ENCODE measurements at places on chromosomes 5 and 9. TPM values are rescaled to one million over a fixed set of nuclear protein-coding genes. Genes with fewer than 3 reads are reported as not detected.

The PHYKPL gene
- total RNA-seq = 60.4 TPM

The S1PR3 gene
- total RNA-seq = 0.58 TPM

The PCDHB15 gene
- not detected for total RNA-seq

The PHPT1 gene
- 123 TPM for total RNA-seq

The ZNF483 gene
- total RNA-seq = 2.8 TPM

The CDH10 gene
- total RNA-seq = not detected

DNA sequence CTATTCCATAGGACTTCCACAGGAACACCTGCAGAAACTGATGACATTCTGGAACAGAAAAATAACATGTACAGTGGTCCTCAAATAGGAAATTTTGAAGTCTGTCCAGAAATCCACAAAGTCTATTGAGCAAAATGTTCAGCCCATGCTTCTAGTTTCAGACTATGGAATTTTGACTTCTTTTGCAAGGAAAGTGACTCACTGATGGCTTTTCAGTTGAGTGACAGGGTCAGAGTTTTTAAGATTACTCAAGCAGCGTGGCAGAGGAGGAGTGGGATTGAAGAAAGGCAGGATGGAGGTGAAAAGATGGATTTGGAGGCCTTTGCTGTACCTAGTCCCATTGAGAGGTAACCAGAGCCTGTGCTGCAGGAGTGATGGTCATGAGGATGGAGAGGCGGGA is 151.5 kb downstream of the GOLPH3 start:
- no peaks in the 10 kb centered on the region for H3K27me3 ChIP-seq
- DNase-seq = no peak
- H3K4me3 ChIP-seq = no peak overlapping the region
- no peaks in the 10 kb centered on the region for H3K36me3 ChIP-seq
- H3K27ac ChIP-seq = no peak overlapping the region

GRCh38 chr5:37738865-37739488 is 100.9 kb downstream of the GDNF start:
- H3K4me3 ChIP-seq = no peak overlapping the region
- DNase-seq = no peak
- no peak overlapping the region for H3K27ac ChIP-seq
- H3K4me1 ChIP-seq = peaks cover 17% of the 10 kb centered on the region
- H3K27me3 ChIP-seq = no peaks in the 10 kb centered on the region

DNA sequence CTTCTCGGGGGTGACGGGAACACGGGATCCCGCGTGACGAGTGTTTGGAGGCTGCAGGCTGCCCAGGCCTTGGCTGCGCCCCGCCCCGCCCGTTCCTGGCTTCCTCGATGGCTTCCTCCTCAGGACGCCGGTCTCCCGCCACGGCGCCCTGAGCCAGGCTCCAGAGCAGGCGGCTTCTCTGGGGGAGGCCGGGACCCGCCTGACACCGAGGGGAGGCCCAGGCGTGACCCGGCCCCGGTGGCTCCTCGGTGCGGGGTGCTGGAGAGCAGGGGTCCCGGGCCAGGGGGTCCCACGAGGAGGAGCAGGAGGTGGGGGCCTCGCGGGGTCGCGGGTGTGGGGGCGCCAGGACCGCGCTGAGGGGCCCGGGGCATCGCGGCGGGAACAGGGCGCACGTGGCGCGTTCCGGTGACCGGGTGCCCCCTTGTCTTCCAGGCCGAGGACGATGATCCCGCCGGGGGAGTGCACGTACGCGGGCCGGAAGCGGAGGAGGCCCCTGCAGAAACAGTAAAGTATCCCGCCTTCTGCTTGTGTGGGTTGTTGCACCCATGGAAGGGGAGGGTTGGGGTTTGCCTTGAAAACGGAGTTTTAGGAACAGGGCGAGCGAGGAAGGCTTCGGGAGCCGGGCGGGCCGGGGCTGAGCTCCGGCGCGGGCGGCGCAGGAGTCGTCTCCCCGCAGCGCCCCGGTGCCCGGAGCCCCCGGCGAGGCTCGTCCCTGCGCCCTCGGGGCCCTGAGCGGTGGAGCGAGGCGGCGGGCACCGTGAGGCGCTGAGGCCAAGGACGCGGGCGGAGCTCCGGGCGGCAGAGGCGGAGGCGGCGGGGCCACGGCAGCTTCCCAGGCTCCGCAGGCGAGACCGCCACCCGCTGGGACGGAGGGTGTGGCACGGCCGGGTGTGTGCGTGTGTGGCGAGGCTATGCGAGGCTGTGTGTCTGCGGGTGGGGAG is 22.2 kb downstream of the AHRR start:
- H3K36me3 ChIP-seq = peaks cover 24% of the 10 kb centered on the region
- DNase-seq = peak; percentile 67
- peaks cover 1% of the 10 kb centered on the region for H3K27me3 ChIP-seq
- H3K27ac ChIP-seq = peak overlapping the region; percentile 85
- peak overlapping the region; percentile 71 for H3K4me3 ChIP-seq

GRCh38 chr5:35869685-35870277 is 13.1 kb downstream of the IL7R start:
- peaks cover 82% of the 10 kb centered on the region for H3K4me1 ChIP-seq
- H3K4me3 ChIP-seq = no peak overlapping the region
- peak overlapping the region; percentile 71 for H3K27ac ChIP-seq
- no peaks in the 10 kb centered on the region for H3K27me3 ChIP-seq

GRCh38 chr5:172648013-172648381 is 6.9 kb downstream of the NEURL1B start:
- H3K27me3 ChIP-seq = peaks cover 7% of the 10 kb centered on the region
- no peak for DNase-seq
- H3K4me1 ChIP-seq = no peaks in the 10 kb centered on the region
- H3K27ac ChIP-seq = no peak overlapping the region
- H3K36me3 ChIP-seq = no peaks in the 10 kb centered on the region

DNA sequence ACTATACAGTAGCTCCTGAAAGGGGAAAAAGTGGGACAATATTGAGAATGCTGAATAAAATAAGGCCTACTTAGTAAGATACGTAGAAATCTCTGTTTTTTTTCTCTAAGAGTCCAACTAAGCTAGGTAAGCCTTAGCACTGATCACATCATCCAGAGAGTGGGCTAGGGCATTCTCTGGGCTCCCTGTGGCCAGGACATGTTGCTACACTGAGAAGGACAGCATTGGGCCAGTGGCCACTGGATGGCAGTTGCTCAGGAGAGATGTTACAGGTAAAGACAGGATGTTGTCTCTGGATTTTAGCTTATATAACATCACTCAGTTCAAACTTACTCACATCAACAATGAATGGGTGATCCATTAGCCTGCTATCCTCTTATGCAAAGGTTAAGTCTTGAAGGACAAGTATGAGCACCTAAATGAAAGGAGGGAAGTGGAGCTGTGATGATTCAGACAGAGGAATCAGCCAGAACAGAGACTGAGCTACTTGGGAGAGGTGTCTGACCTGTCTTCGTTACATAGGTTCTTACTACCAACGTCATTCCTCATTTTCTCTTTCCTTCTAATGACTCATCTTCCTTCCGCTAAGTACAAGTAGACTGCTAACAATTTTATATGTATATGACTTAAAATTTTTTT is 226.6 kb upstream of the ADCY2 start:
- DNase-seq = no peak
- no peak overlapping the region for H3K27ac ChIP-seq
- H3K4me1 ChIP-seq = no peaks in the 10 kb centered on the region
- H3K27me3 ChIP-seq = no peaks in the 10 kb centered on the region
- H3K4me3 ChIP-seq = no peak overlapping the region

- peaks cover 2% of the 10 kb centered on the region for H3K4me1 ChIP-seq
- DNase-seq = no peak
- H3K27ac ChIP-seq = no peak overlapping the region
- H3K36me3 ChIP-seq = no peaks in the 10 kb centered on the region
- H3K4me3 ChIP-seq = no peak overlapping the region
These were observed 71.6 kb upstream of the UNC5A start for GRCh38 chr5:176738637-176739250.

- H3K4me3 ChIP-seq = no peak overlapping the region
- peaks cover 18% of the 10 kb centered on the region for H3K27me3 ChIP-seq
- H3K36me3 ChIP-seq = no peaks in the 10 kb centered on the region
- peaks cover 3% of the 10 kb centered on the region for H3K4me1 ChIP-seq
- no peak overlapping the region for H3K27ac ChIP-seq
These were observed 5.7 kb downstream of the EDIL3 start for GRCh38 chr5:84378961-84379360.

DNA sequence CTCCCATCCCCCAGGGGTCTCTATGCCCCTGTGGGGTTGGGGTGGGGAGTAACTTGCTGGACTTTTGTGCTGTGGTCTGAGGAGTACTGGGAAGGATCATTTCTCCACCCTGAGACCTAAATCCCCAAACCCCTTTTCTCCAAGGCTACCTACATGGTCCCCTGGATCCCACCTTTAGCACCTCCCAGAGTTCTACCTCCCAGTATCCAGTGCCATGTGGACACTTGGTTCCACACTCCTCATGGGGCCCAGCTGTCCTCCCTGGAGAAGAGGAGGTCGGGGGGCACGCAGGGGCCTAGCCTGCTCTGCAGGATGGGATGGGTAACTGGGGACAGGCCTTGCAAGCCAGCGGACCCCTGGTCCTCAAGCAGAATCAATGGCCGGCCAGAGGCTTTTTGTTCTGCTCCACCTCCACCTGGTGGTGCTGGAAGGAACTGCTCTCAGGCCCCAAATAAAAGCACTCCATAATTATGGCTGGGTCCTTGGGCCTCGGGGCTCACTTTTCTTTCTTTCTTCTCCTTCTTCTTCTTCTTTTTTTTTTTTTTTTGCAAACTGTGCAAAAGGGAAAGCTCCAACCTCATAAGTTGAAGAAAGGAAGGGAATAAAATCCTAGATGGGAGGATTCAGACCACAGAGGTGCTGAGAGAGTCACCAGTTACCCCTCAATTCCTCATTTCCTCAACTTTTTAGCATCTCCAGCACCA is 68.4 kb downstream of the PSD2 start:
- peak; percentile 79 for DNase-seq
- H3K27me3 ChIP-seq = peaks cover 9% of the 10 kb centered on the region
- H3K4me1 ChIP-seq = no peaks in the 10 kb centered on the region
- H3K4me3 ChIP-seq = no peak overlapping the region

DNA sequence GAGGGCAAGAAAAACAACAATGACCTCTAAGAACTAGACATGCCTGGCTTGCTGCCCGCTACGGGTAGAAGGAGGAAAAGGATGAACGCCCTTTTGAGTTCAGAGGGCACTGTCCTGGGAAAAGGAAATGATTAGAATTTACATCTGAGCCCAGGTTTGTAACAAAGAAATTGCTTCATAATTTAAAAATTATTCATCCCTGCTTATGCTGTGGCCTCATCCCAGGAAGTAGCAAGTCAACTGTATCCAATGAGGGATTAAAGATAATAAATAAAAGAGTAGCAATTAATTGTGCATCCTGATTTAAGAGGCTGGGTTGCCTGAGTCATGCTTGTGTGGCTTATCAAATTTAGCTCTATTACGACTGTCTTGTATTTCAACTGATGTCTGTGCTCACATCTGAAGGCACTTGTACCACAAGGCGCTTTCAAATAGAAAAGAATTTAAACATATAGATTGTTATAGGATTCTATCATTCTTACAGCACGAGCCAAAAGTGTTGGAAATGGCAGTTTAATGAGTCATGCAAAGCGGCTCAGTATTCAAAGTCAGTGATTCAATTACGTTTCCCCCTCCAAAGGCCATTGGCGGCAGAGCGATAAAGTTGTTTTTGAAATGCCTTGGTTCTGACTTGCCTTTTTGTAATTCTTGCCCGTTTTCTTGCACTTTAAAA is 40.0 kb upstream of the DMRT1 start:
- no peak for DNase-seq
- no peaks in the 10 kb centered on the region for H3K36me3 ChIP-seq
- no peak overlapping the region for H3K4me3 ChIP-seq

- H3K36me3 ChIP-seq = no peaks in the 10 kb centered on the region
- no peaks in the 10 kb centered on the region for H3K27me3 ChIP-seq
- peak; percentile 64 for DNase-seq
- H3K4me3 ChIP-seq = peak overlapping the region; percentile 28
- H3K4me1 ChIP-seq = peaks cover 45% of the 10 kb centered on the region
- H3K27ac ChIP-seq = peak overlapping the region; percentile 97
These were observed 402.4 kb upstream of the PTGER4 start for GRCh38 chr5:40277161-40277906.

DNA sequence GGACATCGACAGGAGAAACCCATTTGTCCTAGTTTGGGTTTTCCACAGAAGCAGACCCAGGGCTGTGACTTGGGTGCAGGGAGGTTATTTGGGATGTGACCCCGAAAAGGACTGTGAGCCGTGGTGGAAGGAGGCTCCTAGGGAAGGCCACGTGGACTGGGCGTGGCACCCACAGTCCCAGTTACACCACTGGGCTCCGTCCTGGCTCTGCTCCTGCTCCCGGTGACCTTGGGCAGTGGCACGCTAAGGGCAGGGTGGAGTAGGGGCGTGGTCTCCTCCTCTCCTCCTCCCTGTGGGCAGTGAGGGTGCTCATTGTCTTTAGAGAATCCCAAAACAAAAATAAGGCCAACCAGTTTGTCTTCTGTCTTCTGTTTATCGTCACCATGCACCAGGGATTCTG is 190.1 kb downstream of the GADD45G start:
- H3K4me3 ChIP-seq = no peak overlapping the region
- no peaks in the 10 kb centered on the region for H3K27me3 ChIP-seq
- no peak for DNase-seq
- H3K36me3 ChIP-seq = no peaks in the 10 kb centered on the region
- no peaks in the 10 kb centered on the region for H3K4me1 ChIP-seq

DNA sequence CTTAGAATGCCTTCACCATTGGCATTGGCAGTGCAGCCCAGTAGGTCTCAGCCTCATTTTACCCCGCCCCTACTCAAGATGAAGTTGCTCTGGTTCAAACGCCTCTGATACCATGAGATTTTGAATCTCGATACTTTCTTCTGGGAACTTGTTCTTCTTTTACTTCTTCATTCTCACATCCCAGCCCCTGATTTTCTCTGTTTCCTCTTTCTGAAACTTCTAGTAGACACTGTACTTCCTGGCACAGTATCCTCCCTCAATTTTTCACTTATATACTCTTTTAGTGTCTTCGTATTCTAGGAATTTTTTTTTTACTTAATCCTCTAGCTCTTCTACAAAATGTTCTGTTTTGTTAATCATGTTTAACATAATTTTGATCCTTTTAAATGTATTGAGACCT is 13.1 kb upstream of the ZNF79 start:
- no peaks in the 10 kb centered on the region for H3K36me3 ChIP-seq
- H3K27me3 ChIP-seq = peaks cover 36% of the 10 kb centered on the region
- H3K4me3 ChIP-seq = no peak overlapping the region
- DNase-seq = no peak
- no peaks in the 10 kb centered on the region for H3K4me1 ChIP-seq
